Astrocyte of the spinal cord (primary cell): ENCODE measurements at places on chromosomes 5 and 9.

DNA sequence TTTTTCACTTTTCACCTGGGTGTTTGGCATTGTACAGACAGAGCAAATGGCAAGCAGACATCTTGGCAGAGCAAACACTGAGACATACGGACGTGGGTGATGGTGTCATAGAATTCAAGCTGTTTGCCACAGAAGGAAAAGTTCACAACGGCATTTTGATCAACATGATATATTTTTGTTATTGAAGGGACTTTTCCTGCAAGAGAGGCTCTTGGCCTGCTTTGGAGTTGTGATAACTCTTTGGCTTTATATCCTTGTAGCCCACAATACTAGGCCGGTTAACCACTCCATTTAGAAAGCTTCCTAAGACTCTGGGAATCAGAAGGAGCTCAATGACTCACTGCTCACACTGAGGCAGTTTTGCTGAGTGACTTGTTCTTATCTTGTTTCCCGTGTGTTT, 1038.3 kb downstream of the TLE1 start:
- DNase-seq, result peak; percentile 82

DNA sequence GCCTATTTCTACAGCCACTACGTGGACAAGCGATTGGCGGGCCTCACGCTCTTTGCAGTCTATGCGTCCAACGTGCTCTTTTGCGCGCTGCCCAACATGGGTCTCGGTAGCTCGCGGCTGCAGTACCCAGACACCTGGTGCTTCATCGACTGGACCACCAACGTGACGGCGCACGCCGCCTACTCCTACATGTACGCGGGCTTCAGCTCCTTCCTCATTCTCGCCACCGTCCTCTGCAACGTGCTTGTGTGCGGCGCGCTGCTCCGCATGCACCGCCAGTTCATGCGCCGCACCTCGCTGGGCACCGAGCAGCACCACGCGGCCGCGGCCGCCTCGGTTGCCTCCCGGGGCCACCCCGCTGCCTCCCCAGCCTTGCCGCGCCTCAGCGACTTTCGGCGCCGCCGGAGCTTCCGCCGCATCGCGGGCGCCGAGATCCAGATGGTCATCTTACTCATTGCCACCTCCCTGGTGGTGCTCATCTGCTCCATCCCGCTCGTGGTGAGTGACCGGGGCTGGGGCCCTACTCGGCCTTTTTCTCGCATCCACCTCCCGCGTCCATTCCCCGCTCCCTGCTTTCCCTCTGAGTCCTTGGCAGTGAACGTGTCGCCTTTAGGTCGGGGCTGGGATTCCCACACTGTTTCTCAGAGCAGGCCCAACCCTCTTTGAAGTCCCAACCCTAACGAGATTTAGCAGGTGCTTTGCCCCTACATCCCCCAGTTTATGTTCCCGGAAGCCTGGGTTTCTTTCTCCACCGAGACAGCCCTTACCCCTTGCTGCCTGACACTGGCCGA, 1.8 kb downstream of the PTGER4 start:
- DNase-seq, result peak; percentile 42

DNA sequence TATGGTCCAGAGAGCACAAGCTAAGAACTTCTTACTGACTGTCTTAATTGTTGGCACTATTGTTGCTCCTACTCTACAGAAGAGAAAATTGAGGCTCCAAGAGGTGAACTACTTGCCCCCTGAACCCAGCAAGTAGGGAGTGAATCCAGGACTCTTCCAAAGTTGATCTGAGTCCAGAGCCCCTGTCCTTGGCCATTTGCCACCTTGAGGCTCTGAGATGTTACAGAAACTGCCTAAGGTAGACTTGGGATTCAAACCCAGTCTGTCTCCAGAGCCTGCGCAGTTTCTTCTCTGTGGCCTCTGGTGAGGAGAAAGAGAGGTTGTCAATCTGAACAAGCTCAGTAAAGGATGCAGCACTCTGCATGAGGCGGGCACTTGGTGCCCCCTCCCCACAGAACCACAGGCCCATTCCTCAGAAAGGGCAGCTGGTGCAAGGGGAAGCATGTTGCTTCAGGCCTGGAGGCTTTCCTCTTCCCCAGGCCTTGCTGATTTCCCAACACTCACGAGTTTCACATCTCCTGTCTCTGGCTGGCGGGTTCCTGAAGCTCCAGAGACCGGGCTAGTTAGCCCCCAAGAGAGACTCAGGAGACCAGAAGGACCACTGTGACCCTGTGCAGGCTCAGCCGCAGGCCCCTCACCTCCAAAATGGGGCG, 2.9 kb upstream of the LCP2 start:
- DNase-seq, result no peak

DNA sequence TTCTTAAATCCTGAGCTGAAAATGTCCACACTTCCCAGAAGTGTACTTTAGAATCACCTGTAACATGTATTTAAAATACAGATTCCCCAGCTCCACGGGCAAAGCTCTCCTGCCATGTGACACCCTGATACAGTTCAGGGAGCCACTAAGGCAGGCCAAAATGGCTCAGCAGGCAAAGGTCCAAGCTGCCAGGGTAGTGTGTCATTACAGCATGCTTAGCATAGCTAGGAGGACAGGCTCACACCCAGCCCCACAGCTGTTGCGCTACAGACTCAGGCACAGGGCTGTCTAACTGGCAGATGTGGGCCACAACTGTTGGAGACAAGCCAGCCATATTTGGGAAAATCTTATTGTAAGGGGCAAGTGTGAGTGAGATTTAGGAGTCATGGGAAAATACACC, 73.0 kb downstream of the C9orf85 start:
- peak; percentile 42 for DNase-seq

- no peak for DNase-seq
Observed at GRCh38 chr5:135724617-135725016, 109.8 kb upstream of the SLC25A48 start.

GRCh38 chr5:161925960-161926359, 78.0 kb downstream of the GABRA1 start:
- DNase-seq, result no peak

- DNase-seq, result no peak
Observed at GRCh38 chr5:761854-762710, 22.4 kb downstream of the ZDHHC11B start.

- DNase-seq, result no peak
Observed at GRCh38 chr9:136353088-136353487, 10.5 kb downstream of the DNLZ start.

DNA sequence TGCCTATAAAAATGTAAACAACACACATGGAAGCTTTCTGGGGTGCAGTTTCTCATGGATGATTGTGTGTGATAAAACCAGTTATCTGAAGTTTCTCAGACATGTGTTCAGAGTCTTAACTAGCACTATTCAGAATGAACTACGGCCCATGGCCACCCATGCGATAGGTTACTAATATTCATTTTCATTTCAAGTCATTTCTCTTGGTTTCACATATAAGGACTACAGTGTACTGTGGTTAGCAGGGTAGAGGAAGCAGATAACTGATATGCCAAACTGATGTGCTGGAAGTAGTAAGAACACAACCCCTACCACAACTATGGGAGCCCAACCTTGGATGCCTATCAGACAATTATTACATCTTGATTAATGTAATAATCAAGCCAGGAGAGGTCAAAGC, 372.1 kb downstream of the DTWD2 start:
- DNase-seq, result no peak

DNA sequence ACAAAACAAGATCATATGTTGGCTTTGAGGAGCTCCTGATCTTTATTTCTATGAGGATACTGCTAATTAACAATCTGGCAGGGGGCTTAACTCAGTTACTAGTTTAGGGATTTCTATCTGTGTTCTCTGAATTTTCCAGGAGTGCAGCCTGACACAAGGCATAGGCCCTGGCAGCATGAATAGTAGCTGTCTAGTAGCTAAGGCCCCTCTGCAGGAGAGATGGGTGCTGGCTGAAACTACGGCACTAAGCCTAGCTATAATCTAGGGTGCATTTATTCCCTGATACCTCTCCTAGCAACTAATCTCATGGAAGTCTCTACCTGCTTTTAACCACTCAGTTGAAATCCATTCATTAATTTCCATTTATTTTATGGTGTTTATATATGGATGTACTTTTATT, 268.2 kb downstream of the TMEM232 start:
- no peak for DNase-seq

GRCh38 chr9:18348083-18348475, 125.9 kb upstream of the ADAMTSL1 start:
- no peak for DNase-seq

GRCh38 chr9:36041506-36041905, 4.8 kb downstream of the RECK start:
- no peak for DNase-seq

GRCh38 chr5:2204366-2205184, 321.9 kb upstream of the IRX4 start:
- DNase-seq, result no peak

DNA sequence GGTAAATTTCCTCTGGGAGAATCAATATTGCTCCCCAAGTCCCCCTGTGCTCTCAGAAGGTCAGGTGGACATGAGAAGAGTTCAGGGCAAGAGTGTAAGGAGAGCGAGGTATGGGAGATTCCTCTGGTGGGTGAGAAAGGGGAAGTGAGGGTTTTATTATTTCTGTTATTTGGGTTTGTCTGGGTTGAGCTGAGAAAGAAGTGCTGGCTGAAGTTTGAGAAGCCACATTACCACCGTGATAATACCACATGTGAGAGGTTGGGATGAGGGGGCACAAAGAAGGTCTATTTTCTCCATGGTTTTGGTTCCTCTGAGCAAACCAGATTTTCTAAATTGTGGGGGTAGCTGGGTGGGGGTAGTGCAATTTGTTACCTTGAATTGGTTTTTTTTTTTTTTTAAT, 350.4 kb downstream of the OSTF1 start:
- no peak for DNase-seq

GRCh38 chr9:27539479-27540441, 10.1 kb upstream of the MOB3B start:
- peak; percentile 46 for DNase-seq

DNA sequence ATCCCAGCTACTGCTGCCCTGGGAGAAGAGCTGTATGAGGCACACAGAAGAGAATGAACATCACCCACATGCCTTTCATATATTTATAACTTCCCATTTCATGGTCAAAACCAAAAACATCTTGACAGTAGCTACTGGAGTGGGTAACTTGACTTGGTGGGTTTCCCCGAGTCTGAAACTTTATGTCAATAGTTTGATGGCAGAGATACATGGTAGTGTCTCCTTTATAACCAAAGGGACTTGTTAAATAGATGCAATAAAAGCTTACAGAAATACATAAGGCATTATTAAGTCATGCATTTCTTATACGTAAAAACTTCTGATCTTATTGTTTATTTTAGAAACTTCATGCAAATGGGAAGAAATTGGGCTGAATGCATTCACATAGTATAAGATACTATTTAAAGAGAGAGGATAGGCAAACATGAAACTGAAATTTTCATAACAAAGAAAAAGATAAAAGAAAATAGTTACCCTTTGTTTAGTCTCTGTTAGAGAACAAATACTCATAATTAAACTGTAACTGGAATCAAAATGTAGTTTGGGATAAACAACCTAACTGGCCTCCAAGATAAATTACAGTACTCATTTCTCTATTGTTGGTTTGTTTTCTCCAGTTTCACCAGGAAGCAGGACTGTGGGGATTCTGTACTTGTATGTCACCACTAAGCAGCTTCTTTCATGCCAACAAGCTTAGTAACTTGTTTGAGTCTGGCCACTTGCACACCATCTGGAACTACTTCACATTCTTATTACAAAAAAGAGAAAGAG, 459.3 kb upstream of the MEF2C start:
- DNase-seq, result peak; percentile 88

GRCh38 chr5:57778501-57779091, 296.0 kb upstream of the ACTBL2 start:
- no peak for DNase-seq

- no peak for DNase-seq
Observed at GRCh38 chr5:143013176-143013891, 243.2 kb downstream of the ARHGAP26 start.

- DNase-seq, result peak; percentile 50
Observed at GRCh38 chr5:163622799-163623198, 117.4 kb downstream of the MAT2B start.

GRCh38 chr5:60488466-60489130, 211.4 kb downstream of the DEPDC1B start:
- peak; percentile 25 for DNase-seq

DNA sequence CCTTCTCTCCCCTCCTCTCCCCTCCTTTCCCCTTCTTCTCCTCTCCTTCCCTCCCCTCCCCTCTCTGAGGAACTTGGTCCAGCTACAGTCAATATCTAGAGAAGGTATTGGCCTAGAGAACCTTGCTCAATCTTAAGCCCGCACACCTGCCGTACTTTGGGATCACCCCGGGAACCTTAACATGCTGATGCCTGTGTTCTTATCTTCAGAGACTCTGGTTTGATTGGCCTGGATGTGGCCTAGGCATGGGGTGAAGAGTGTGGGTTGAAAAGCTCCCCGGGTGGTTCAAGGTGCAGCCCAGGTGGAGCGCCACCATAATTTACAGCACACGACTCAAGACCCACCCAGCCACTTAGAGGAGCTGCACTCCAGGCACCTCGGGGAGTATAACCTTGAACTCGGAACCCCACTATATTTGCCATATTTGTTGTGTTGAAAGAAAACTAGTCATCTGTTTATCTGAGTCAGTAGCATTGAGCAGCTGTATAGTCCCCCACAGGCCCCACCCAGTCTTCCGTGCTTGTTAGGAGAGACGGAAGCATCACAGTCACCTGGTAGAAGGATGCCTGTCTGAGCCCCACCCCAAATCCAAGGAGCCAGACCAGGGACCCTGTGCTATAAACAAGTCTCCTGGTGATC, 14.4 kb upstream of the PHF19 start:
- no peak for DNase-seq

DNA sequence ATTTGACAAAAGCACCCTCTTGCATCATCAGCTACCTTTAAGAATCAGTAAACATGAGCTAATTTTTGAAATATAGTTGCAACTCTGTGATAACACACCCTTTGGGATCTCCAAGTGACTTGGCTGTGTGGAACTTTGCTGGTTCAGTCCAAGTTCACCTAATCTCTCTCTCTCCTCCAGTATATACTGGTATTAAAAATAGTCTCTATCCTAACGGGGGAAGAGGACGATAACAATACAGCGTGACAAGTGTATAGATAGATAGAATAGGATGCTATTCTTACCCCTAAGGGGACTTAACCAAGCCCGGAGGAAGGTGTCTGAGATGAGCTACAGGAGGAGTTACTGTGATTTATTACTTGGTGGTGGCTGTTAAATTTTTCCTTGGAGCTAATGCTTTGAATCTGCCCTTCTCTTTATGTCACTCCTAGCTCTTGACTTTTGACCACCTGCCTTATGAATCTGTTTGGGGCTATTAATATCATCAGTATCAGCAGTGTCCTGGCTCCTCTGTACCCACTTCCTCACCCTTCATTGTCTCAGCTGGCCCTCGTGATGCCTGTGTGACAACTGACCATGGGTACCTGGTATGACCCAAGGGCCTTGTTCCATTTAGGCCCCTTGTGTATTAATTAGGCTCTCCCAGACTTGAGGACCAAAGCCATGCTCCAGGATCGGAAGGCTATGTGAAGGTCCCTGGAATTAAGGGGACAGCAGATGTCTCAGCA, 223.9 kb downstream of the SREK1 start:
- no peak for DNase-seq
